Stimulated activated CD4-positive, alpha-beta T cell treated with anti-CD3 and anti-CD28 coated beads, Interleukin-15, amount 100 ng/mL, for 1 hour (primary cell): ENCODE measurements at places on chromosomes 6 and 20.

GRCh38 chr20:621125-621756 lies 11.1 kb upstream of the TCF15 start:
- no peak for DNase-seq

GRCh38 chr6:134909701-134910592 lies 40.0 kb downstream of the ALDH8A1 start:
- no peak for DNase-seq

GRCh38 chr6:15087186-15087589 lies 158.7 kb upstream of the JARID2 start:
- no peak for DNase-seq

- DNase-seq = no peak
Measured at GRCh38 chr6:31547727-31548543, 527 bp downstream of the NFKBIL1 start.

- DNase-seq = no peak
Measured at GRCh38 chr6:357791-358341, 33.7 kb upstream of the IRF4 start.

DNA sequence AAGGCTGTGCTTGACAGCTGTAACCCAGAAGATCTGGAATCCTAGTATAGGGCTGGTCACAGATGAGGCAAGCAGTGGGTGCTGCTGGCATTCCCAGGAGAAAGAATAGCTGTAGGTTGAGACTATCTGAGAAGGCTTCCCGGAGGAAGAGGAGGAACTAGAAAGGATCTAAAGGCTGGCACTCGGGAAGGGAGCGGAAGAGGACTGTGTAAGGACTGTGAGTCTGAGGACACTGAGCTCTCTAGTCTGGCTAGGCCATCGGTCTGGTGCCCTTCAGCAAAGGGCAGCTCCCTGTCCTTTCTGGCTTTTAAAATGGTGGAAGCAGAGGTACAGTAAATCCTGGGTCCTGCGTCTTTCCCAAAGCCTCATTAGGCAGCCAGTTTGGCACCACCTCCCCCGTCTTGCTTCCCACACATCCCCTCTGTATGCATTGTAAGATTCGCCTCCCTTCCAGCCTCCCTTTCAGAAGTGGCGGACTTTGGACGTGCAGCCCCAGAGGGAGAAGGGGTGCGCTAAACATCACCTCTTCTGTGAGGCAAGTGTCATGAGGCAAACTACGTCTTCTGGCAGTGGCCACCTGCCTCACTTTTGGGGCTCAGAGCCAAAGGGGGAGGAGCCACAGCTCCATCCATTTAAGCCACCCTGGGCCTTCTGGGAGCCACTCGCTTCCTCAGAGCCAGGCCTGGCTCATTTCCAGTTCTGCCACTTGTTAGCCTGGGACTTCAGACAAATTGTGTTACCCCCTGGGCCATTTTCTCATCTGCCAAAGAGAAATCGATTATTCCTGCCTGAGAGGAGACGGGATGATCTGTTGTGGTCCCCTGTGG lies 8.6 kb downstream of the SNPH start:
- no peak for DNase-seq

- no peak for DNase-seq
Measured at GRCh38 chr6:111761783-111762312, 111.4 kb downstream of the FYN start.

- no peak for DNase-seq
Measured at GRCh38 chr20:58374027-58374850, 14.8 kb upstream of the VAPB start.

- DNase-seq = no peak
Measured at GRCh38 chr6:53412021-53412715, 63.4 kb upstream of the ELOVL5 start.

DNA sequence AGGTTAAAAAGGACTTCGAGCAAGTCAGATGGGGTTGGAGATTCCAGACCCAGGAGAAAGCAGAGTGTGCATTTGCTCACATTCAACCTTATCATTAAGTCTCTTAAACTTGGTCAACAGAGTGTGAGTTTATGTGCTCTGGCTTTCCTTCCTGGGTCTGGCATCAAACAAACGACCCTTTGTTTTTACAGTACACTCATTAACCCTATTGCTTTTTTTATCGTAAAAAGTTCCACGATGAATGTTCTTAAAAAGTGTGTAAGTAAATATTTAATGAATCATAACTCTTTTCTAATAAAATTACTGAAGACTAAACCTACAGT lies 2.5 kb downstream of the FYN start:
- DNase-seq = no peak

DNA sequence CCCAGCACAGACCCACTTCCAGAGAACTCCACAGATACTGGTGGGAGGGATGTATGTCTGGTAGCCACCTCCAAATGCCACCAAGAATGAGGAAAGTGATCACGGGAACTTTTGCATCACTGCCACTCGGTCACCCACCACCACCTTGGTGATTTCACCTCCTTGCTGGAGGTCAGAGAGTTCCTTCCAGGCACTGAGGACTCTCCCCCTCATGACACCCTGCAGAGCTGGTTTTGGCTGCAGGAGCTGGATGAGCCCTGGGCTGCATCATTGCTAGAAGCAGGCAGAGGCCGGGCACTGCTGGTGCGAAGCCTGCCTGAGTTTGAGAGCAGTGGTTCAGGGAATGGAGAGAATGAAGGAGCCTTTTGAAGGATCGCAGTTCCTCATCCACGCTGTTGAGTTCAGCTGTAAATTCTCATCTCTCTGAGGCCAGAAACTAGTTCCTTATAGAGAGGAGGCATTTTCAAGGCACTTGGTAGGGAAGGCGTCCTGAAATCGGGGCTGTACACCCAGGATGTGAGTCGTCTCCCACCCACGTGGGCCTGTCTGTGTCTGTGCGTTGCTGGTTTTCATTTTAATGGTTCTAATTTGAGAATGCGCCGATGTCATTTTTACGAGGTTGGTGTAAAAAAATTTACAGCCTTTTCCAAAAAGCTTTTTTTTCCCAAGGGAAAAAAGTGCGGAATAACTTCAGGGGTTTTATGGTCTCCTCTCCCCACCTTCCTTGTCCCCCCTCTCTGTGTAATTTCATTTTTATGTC lies 25.0 kb downstream of the FOXP4 start:
- no peak for DNase-seq

DNA sequence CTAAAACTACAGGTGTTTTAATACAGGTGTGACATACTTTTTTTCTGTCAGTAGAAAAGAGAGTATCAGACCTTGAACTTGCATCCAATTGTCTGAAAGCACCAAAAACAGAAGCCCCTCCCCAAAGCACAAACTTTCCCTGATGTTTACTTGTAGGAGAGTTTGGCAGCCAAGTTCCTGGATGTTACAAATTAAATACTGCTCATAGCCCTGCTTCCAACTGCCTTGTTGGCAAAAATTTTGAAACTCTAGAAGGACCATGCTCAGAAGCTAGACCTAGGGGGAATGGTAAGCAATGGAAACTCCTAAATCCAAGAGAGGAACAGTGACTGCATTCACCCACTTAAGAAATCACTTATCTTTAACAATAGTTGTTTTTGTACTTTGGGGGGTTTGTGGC lies 17.0 kb upstream of the ARG1 start:
- no peak for DNase-seq

GRCh38 chr20:39070484-39071231 lies 108.5 kb downstream of the DHX35 start:
- DNase-seq = no peak

DNA sequence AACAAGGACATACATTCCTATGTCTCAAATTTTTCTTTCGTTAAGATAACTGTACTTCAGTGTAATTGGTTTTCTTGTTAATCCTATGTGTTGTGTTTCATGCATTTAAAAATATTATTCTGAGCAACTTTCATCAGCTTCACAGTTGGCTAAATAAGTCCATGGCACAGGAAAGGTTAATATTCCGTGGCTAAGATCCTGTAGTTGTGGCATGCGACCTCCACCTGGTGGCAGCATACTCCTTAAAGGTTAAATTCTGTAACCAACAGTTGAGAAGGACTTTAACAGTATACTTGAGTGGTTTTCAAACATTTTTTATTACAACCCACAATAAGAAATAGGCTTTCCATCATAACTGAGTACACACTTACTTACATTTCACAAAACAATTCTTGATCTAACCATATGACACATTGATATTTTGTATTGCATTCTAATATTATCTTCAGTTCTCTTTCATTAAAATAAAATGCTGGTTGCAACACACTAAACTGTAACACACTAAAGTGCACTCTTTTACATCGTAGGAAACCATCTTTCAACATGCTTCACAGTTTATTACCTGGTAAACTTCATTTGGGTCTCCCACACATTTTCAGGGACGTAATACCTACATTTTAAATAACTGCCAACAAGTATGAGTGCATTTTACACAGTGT lies 118.3 kb downstream of the SLX4IP start:
- DNase-seq = no peak
